Activated T-cell treated with anti-CD3 and anti-CD28 coated beads for 24 hours (primary cell): ENCODE measurements at places on chromosomes 16 and 17.

- DNase-seq, result no peak
These were observed 40.2 kb downstream of the HS3ST3B1 start for GRCh38 chr17:14340857-14341754.

- DNase-seq, result no peak
These were observed 77.5 kb downstream of the ANKRD11 start for GRCh38 chr16:89412811-89413210.

- DNase-seq, result no peak
These were observed 85.6 kb downstream of the KCNJ2 start for GRCh38 chr17:70254735-70255460.

GRCh38 chr16:496097-496886, 31.2 kb upstream of the CAPN15 start:
- no peak for DNase-seq

DNA sequence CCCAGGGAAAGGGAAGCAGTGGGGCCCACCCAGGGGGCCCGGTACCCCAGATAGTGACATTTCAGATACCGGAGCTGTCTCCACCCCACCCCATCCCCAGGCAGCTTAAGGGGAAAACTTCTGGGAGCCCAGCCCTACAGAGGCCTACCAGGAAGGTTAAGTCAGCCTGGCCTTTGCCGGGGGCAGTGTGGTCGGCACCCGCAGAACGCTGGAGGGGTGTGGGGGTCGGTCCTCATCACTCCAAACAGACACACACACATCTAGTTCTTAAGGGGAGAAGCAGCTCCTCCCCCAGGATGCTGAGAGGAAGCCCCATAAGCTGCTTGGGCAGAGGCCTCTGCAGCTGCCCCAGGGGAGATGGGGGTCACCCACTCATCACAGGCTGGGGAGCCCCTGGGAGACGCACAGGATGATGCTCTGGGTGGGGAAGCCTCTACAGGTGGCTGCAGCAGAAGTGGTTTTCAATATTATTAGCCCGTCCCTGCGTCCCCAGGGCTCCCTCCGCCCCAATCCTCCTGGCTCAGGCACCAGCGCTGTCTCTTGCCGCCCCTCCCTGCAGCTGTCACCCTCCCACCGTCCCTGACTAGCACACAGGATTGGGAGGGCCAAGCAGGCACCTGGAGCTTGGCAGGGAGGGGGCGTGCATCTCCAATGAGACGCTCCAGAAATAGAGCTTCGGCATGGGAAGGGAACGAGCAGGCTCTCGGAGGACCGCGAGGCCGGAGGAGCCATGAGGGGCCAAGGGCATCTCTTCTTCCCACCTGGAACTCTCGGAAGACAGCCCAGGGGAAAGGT, 1.4 kb upstream of the ABR start:
- no peak for DNase-seq

- DNase-seq, result no peak
These were observed 13.2 kb downstream of the MGAT5B start for GRCh38 chr17:76881408-76881807.

GRCh38 chr17:43814714-43815113, 18.2 kb downstream of the MPP3 start:
- DNase-seq, result no peak

DNA sequence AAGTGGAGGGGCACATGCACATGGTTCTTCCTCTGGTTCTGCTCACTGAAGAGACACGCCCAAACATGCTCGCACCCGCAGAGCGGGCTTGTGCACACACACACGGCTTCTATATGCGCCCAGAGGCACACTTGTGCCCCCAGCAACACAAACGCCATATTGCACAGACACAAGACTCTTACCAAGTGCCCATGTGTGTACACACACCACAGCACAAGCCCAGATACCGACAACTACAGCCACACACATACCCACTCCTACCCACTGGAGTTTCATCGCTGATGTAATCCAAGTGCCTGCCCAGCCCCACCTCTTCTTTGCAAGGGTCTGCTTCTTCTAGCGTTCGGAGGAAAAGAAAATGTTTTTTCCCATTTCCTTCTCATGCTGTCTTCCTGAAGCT, 6.5 kb upstream of the PRR29 start:
- no peak for DNase-seq

GRCh38 chr17:31321966-31322365, 544 bp upstream of the EVI2A start:
- DNase-seq, result no peak

- DNase-seq, result no peak
These were observed 6.5 kb downstream of the NXN start for GRCh38 chr17:973053-973452.

GRCh38 chr17:50033316-50033715, 22.6 kb upstream of the ITGA3 start:
- no peak for DNase-seq

- DNase-seq, result no peak
These were observed 21.9 kb downstream of the CMIP start for GRCh38 chr16:81466356-81466980.

DNA sequence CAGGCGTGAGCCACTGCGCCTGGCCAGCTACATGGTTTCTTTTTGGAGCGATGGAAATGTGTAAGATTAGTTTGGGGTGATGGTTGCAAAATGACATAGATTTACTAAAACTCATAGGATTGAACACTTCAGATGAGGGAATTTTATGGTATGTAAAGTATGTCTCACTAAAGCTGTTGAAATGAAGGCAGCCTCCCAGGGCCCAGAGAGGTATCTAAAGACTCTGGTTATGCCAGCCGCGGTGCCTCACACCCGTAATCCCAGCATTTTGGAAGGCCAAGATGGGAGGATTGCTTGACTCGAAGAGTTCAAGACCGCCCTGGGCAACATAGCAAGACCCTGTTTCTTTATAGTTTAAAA, 254.9 kb downstream of the PARN start:
- no peak for DNase-seq

GRCh38 chr16:3536851-3537250, 36.0 kb downstream of the CLUAP1 start:
- DNase-seq, result no peak

- DNase-seq, result no peak
These were observed 5.7 kb downstream of the GPR179 start for GRCh38 chr17:38338053-38338452.

DNA sequence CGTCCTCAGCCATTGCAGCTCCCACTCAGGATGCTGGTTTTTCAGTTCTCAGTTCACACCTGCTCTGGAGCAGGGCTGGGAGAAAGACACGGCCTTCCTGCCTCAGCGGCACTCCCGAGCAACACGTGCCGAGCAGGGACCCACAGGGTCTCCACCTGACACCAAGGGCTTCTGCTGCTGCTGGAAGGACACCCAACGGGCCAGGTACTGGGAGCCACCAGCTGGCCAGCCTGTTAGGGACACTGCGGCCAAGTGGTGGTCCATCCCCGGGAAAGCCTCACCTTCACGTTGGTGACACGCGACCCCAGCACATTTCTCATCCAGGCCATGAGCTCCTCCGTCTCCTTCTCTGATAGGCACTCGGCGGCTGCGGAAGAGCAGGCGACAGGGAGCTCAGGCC, 8.1 kb downstream of the DNASE1 start:
- no peak for DNase-seq

GRCh38 chr16:12239226-12239625, 262.7 kb downstream of the SNX29 start:
- DNase-seq, result no peak

DNA sequence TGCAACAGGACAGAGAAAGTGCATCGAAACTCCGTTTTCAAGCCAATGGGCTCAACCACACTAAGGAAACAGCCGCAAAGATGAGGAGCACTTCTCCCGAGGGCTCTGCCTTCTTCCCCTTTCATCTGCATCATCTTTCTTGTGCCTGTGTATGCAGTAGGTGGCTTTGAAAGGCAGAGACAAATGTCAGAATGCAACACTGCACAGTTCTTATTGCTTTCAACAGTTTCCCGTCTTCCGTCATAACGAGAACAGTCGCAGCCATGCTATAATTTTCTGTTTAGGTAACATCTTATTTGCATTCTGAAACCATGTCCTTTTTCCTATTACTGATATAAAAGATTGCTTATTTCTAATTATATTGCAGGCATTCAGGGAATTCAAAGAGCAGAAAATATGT, 205.2 kb downstream of the SLC39A11 start:
- no peak for DNase-seq

- no peak for DNase-seq
These were observed 14.5 kb downstream of the KIF19 start for GRCh38 chr17:74340470-74341023.

DNA sequence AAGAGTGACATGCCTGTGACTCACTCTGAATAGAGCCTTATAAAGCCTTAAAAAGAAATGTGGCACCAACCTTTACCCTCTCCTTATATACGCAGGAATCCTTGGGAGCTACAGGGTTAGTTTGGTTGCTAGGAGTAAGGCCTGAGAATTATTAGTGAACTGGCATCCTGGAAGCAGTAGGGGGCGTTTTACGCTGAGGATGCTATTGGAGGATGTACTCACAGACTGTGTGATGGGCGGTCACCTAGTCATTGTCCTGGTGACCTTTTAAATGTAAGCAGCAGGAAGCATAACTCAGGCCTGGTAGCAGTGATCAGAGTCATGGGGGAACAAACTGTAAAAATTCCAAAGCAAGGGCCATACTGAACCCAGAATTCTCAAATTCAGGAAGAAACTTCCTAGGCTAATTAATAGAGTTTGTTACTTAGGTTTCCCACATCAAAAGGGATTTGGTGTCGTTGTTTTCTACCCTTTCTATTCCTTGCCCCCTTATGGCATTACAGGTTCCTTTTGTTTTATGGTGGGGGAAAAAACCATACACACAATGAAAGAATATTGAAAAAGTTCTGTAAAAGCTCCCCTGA, 153.8 kb downstream of the SNX11 start:
- no peak for DNase-seq

DNA sequence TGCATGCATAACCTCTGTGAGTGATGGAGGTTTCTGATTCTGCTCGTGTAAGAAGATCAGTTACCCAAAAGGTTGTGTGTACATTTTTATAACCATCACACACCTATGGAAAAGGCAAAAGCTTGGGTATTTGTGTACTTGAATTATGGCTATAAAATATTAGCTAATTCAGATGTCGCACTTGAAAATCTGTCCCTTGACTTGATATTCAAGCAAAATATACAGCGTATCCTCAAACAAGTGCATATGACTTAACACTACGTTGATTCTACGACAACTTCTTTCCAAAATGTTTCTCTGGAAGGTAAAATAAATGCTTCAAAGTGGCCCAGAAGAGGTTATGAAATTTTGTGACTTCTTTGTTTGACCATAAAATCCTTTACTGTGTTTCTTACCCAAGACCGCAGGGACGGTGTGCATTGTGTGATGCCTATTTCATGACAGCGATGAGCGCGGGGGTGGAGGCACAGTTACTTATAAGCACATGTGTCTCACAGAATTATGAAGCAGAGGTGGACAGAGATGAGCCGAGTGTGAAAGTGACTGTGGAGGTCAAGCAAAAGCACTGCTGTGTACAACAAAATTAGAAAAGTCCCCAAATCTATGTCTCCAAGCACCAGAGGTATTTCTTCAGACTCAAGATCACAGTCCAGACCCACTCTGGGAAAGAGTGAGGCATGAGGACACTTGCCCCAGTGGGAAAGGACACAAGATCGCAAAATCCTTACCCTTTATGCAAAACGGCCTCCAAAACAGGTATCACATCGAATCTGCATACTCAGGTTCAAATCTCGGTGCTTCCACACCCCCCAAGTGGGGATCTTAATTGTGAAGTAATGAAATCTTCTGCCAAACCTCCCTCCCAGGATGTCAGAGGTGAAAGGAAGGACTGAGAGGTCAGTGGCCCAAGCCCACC, 4.1 kb upstream of the HOXB9 start:
- DNase-seq, result no peak

GRCh38 chr17:49000943-49001342, 3.8 kb downstream of the IGF2BP1 start:
- no peak for DNase-seq

GRCh38 chr17:42456223-42457106, 2.2 kb upstream of the ATP6V0A1 start:
- DNase-seq, result no peak

DNA sequence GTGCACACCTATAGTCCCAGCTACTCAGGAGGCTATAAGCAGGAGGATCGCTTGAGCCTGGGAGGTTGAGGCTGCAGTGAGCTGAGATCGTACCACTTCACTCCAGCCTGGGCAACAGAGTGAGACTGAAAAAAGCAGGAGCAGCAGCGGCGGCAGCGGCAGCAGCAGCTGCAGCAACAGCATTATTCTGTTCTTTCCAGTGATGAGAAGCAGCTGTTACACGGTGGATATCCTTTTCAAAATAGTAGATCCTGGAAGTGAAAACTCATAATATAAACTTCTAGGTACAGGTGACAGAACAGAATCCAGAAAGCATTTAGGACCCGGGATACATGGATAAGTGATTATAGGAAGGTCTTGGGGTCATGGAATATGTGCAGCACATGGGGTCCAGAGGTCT, 17.8 kb upstream of the HNF1B start:
- no peak for DNase-seq

DNA sequence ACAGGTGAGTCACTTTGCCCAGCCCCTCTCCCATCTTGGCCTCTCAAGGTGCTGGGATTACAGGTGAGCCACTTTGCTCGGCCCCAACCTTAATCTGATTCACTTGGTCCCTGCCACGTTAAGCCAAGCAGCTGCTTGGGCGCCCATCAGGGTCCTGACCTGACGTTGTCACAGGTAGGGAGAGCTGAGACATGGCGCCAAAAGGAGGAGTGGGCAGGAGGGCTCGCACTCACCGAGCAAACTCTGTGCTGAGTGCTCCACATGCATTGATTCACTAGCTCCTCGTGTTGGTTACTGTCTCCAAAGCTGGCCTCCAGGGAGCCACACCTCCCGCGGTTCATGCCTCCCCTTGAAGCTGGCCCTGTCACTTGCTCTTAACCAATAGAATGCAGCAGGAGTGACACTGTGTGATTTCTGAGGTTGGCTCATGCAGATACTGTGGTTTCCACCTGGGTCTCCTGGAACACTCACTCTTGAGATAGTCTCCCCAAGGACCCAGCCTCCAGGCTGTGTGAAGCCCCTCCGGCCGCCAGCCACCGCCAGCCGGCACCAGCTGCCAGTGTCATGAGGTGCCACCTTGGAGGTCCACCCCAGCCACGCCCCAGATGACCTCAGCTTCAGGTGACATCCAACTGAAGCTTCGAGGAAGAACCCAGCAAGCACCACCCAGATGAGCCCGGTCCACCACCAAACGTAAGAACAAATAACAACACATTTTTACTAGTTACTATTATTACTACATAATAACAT, 223.0 kb downstream of the GSG1L start:
- DNase-seq, result no peak

GRCh38 chr17:28412099-28412498, 6.1 kb upstream of the SLC46A1 start:
- DNase-seq, result no peak

DNA sequence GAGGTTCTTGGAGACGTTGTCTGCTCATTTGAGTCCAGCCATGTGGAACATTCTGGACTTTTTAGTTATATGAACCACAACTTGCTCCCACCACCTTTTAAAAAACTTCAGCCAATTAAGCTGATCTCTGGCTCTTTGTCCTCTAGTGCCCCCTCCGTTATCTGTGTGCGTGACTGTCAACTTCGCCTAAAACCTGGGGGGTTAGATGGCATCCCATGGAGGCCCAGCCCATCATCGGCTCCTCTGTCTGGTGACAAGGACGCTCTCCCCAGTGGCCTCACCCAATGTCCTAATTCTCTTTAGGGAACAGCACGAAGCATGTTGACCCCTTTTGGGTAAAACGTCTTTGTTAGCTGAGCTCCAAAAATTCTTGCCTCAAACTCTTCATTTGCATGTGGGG, 341.0 kb upstream of the TNRC6C start:
- no peak for DNase-seq

GRCh38 chr17:44095647-44096496, 25.3 kb downstream of the G6PC3 start:
- no peak for DNase-seq
